ENCODE measurements at places on chromosomes 6 and 20.
A peak's percentile ranks its signal among the peaks of the same experiment; 100 is the strongest.

DNA sequence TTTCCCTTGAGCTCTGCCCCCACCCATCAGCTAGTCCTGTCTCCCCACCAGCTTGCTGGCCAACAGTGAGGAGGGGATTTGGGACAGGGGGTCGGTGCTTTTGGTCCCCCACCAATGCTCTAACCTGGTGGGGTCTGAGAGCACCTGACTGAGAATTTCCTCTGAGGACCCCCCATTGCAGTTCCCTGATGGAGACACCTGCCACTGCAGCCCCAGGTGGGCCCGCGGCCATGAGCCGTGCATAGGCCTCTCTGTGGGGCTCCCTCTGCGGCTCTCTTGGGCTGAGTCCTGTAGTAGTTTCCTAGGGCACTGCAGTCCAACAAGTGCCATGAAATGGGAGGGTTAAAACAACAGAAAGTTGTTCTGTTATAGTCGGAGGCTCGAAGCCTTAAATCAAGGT is 172.2 kb upstream of the SNX9 start:
- DNase-seq: no peak

DNA sequence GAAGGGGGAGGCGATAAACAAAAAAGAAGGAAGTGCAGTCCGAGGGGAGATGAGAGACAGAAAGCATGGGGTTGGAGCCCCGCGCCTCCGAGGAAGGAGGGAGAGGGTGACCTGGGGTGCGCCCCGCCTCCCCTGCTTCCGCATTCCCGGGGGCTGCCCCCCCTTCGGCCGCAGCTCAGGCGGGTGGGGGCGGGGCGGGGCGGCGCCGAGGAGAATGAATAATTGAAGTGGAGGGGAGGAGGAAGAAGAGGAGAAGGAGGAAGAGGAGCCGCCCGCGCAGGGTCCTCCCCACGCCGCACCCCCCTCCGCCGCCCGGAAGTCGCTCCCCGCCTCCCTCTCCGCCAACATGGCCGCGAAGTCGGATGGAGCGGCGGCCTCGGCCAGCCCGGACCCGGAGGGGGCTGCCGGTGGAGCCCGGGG is at the start of gene XKR7:
Gene XKR7 (plus strand): TSS at position 322 of the 420 bp plus-strand sequence. CDS start 25 bp downstream, at position 347.
- no peak for DNase-seq

DNA sequence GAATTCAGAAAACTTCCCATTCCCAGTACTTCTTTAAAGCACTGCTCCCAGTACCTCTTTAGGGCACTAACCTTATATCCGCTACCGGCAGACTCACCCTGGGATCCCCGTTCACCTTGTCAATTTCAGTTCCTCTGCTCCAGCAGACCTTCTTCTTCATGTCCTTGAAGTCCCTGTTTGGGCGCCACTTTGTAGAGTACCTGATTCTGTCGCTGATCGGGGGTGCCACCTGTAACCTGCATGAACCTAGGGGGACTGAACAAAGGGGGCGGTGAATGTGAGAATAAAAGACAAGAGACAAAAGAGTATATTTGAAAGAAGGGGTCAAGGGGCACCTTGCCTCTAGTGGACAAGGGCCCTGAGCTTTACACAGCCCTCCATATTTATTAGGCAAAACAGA is 4.9 kb upstream of the GINS1 start:
- no peak for DNase-seq

DNA sequence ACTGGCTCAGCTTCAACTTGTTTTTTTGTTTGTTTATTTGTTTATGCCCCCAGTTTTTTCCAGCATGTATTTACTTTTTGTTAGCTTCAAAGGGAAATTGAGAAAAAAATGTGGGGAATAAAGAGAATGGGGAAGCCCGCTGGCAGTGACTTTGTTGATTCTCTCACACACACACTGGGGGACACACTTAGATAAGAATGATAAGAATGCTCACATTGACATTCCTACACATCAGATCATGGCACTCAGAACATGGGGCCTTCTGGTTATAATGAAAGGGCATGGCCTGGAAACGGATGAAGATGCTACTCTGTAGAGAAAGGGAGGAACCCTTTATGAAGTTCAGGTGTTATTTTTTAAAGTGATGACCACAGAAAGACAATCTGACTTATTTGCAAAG is 15.6 kb upstream of the DAAM2 start:
- no peak for DNase-seq

- no peak for DNase-seq
These were observed 28.5 kb downstream of the B4GALT5 start for GRCh38 chr20:49685161-49685601.

- DNase-seq: peak; percentile 27
These were observed 109.9 kb upstream of the ASF1A start for GRCh38 chr6:118783931-118784550.

GRCh38 chr6:35081426-35081851 is 59.7 kb downstream of the TCP11 start:
- no peak for DNase-seq

DNA sequence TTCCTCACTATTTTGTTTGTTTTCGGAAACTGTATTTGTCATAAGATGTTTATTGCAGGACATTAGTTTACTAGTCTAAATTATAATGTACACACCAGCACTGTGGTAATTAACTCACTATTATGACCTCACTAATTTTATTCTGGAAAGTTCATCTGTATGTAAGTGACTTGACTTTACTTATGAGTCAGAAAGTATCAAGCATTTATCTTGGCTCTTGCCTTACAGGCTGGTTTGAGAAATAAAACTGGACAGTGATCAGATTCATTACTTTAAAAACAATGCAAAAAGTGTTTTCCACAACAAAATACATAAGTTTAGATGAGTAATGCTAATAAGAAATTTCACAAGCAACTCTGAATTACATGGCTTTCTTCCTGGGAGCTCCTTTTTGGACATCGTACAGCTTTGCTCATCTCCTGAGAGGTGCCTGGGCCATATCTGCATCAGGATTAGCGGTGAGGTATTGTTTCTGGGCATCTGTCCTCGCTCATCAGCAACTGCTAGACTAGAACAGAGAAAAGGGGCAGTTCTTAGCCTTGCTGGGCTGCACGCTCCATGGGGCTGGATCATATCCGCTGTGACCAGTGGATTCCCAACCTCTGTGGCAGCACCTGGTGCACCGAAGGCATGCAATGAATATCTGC is 179.8 kb downstream of the SOD2 start:
- DNase-seq: no peak

DNA sequence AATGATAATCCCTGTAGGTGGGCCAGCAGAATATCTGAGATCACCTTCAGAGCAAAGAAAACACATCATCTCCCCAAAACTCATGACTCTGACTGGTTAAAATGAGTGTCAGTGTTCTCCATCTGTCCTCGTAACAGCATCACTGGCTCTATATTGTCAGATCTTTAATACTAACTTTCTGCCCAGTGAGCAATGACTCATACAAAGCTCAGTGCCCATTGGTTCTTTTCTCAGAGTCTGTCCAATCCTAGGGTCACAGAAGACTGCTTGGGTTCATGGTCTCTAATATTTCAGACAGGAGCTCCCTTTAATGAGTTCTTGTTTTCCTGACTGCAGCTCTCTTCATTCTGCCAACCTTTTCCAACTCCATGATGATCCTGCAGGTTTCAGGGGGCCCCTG is 36.4 kb downstream of the HLA-DPB1 start:
- peak; percentile 52 for DNase-seq

DNA sequence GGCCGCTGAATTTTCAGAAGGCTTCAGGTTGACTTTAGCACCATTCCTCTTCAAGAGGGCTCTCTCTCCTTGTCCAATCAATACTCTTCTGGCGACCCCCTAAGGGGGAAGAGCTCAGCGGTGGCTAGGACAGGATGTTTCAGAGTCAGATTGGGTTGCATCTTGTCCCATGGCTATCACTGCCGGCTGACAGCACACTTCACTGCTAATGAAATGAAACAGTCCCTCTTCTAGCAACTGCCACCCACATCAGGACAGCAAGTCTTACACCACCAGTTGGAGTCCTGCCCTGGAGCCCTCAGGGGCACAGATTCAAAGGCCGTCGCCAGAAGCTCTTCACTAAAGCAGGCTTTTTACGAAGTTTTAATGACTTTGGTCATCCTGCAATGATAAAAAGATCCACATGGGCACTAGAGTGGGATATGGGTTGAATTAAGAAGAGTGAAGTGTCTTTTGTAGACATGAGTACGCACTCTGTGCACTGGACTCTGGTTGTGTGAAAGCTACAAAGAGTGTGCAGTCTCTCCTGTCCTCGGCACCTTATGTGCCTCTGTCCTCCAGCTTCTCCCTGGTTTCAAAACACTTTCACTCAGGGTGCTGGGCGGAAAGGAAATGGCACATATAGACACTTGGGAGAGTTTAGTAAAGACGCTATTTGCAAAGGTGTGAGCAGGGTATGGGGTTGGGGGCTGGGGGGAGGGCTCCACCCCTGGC is 66.1 kb upstream of the SLC22A16 start:
- DNase-seq: no peak

DNA sequence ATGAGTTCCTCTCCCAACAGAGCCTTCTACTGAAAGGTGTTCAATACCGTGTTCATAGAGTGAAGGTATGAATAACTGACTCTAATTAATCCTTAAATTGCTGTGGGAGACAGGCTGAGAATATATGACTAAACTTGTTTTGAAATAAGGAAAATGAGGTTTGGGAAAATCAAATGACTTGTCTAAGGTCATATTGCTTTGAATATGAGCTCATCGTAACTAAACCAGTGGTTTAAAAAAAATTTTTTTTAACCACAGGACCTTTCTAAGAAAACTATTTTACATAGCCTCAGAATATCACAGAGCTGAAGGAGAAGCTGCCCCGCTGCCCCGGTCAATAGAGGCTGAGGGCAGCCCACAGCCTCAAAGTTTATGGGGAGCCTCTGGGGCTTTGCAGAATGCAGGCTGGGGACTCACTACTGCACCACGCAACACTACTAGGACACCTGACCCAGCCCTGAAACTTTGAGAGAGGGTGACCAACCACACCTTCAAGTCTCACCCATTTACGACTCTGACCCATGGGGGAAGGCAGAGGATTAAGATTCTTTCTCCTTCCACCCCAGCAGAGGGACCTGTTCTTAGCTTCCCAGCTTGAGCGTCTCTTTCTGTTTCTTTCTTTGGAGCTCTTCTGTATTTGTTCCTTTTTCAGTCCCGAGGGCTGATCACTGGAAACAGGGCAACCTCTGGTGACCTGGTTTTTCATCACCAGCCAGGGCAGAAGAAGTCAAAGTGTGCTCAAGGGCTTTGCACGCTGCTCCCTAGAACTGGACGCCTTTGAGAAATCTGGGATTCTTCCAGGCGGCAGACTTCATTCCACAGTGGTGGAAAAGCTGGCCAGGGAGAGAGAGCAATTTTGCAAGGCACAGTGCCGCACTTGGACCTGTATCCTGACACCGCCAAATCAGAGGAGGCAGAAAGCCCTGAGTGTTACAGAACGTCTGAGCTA is 220.2 kb downstream of the ATXN1 start:
- DNase-seq: no peak

DNA sequence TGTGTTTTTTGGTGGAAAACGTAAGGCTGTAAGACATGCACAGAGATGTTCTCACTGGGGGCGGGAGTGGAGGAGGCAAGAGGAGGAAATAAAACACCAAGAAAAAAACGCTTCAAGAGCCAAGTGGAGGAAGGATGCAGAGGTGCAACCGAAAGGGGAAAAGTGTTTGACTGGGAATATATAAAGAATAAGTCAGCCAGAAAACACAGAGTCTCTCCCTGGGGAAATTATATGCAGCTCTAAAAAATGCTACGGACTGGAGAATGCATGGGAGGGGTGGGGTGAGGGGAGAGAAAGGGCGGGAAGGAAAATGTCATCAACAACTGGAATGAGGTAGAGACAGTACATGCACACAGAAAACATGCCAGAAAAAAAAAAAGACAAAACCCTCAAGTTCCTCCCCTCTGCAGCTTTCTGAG is 133.5 kb downstream of the SCML4 start:
- no peak for DNase-seq

DNA sequence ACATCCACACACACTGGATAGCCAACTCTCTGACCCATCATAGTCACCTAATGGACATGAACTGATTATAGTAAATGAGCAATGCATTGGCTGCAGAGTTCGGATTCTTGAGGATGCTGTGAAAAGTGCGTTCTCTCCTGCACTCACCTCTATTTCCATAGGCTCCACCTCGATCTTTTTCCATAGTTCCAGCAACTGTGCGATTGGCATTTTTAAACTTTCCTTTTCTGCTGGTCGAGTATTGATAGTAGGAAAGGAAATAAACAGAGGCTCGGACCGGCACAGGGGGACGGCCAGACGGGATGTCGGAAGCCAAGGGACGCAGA is 94.4 kb downstream of the RNASET2 start:
- no peak for DNase-seq

GRCh38 chr20:64006902-64007301 is 26.0 kb downstream of the PRPF6 start:
- DNase-seq: no peak

DNA sequence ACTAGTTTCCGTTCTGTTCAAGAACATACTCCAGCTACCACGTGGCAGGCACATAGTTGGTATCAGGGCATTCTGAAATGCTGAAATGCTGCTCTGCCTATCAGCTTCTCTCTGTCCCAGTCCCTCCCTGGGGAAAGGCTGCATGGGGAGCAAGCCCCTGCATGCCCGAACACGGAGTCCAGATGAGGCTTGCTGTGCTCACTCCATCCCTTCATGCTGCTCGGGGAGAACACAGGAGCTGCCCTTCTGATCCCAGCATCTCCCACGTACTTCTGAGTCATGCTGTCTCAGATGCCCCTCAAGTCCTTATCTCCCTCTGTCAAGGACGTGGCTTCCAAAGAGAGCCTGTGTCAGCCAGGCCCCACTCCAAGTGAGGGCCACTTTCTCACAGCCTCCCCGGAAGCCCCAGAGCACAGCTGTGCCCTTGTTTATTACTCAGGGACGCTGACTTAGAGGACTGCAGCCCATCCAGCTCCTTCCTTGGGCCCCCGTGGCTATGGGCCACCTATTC is 29.4 kb downstream of the THBS2 start:
- DNase-seq: no peak

- no peak for DNase-seq
These were observed 8.3 kb downstream of the TBC1D7 start for GRCh38 chr6:13319891-13320564.

DNA sequence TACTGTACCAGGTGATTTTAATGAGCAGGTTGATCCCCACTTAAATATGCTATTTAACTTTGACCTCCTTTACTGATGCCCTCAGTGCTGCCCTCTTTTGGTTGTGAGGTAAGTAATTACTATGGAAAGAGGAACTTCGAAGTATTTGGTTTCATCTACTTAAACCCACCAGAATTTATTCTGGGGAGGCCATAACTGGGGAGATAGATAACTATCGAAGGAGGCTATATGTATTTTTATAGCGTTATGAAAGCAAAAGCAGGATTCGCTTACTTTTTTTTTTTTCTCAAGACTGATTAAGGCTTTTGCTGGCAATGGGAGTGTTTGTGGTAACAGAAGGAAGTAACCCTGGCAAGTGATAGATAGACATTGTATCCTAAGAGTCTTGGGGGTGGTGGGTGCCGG is 168.9 kb upstream of the CENPW start:
- DNase-seq: no peak

DNA sequence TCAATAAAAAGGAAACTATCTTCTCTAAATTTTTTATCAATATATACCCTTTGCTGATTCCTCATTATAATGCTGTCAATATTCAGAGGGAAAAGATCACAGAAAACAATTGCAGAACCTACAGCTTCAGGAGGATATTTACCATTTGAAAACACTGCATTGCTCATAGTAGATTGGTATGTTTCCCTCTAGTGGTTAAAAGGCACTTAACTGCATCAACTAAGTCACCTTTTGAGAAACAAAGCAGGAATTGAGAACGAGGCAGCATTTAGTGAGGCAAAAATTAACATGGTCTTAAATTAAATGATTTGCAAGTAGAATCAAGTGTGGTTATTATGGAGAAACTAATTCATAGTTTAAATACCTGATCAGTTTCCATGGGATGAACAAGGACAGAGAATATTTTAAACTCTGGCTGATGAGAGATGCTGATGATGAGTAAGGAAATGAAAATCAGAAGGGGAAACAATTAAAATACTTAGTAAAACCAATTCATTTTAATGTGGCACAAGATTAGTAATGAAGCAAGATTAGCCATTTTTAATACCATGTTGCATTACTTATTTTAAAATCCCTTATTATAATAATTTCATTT is 642.1 kb downstream of the EPHA7 start:
- DNase-seq: no peak
